Activated naive CD4-positive, alpha-beta T cell treated with anti-CD3 and anti-CD28 coated beads, Interleukin-2, amount 10 ng/mL, durations not matched to agents 7 days and 5 days (primary cell): ENCODE measurements at places on chromosomes 12 and 14.

DNA sequence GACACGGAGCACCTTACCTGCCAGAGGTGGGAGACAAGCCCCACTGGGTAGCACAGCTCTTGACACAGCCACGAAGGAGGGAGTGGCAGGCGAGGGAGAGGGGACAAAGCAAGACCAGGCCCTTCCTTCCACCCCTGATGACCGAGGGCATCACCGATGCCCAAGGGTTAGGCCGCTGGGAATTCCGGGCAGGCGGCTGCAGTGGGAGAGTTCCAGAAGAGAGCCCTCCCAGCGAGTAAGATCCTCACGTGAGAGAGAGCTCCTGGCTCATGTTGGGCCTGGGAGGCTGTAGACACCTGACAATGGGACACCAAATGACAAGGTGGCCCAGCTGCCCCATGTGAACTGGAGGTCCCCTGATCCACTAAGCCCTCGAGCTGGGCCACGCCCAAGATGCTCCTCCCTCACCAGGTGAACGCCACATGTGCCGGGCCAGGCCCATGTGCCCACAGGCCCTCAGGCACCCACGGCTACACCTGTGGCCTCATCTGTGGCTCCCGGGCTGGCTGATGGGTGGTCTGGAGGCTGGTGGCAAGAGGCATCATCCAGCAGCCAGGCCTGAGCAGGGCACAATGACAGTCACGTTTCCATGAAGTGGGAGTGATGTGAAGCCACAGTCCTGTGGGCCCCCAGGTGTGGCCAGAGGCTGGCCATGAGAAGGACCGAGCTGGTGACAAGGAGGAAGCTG is 32.1 kb upstream of the C14orf180 start:
- no peak overlapping the region for H3K4me3 ChIP-seq
- peak; percentile 14 for DNase-seq
- no peaks in the 10 kb centered on the region for H3K36me3 ChIP-seq
- H3K27me3 ChIP-seq, result peaks cover 36% of the 10 kb centered on the region
- no peak overlapping the region for H3K27ac ChIP-seq

DNA sequence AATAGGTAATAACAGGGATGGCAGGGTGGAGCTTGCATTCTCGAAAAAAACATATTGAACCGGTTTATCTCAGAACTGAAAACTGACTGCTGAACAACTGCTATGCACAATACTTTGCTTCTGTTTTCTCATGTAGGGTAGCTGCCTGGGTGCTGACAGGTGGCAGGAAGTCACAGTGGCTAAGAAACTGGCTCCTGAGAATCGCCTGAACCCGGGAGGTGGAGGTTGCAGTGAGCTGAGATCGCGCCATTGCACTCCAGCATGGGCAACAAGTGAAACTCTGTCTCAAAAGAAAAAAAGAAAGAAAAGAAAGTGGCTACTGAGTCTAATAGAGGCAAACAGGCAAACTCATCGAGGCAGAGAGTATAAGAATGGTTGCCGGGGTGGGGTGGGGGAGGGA is 113.1 kb downstream of the CCDC60 start:
- H3K27me3 ChIP-seq, result peaks cover 4% of the 10 kb centered on the region
- no peaks in the 10 kb centered on the region for H3K4me1 ChIP-seq
- no peak overlapping the region for H3K4me3 ChIP-seq
- no peak for DNase-seq
- H3K36me3 ChIP-seq, result no peaks in the 10 kb centered on the region

- no peaks in the 10 kb centered on the region for H3K27me3 ChIP-seq
- no peaks in the 10 kb centered on the region for H3K4me1 ChIP-seq
- DNase-seq, result no peak
Observed at GRCh38 chr12:87344699-87345098, 684.5 kb downstream of the C12orf50 start.

GRCh38 chr12:16573398-16574077 is 32.4 kb downstream of the LMO3 start:
- no peaks in the 10 kb centered on the region for H3K36me3 ChIP-seq
- no peak for DNase-seq
- no peaks in the 10 kb centered on the region for H3K4me1 ChIP-seq
- no peaks in the 10 kb centered on the region for H3K27me3 ChIP-seq
- H3K4me3 ChIP-seq, result no peak overlapping the region
- no peak overlapping the region for H3K27ac ChIP-seq

- H3K36me3 ChIP-seq, result no peaks in the 10 kb centered on the region
- peaks cover 4% of the 10 kb centered on the region for H3K27me3 ChIP-seq
Observed at GRCh38 chr12:9135903-9136310, 20.2 kb upstream of the A2M start.

GRCh38 chr14:90986510-90986909 is 73.9 kb downstream of the RPS6KA5 start:
- peaks cover 29% of the 10 kb centered on the region for H3K4me1 ChIP-seq
- DNase-seq, result no peak
- H3K4me3 ChIP-seq, result no peak overlapping the region
- no peak overlapping the region for H3K27ac ChIP-seq
- H3K27me3 ChIP-seq, result no peaks in the 10 kb centered on the region

DNA sequence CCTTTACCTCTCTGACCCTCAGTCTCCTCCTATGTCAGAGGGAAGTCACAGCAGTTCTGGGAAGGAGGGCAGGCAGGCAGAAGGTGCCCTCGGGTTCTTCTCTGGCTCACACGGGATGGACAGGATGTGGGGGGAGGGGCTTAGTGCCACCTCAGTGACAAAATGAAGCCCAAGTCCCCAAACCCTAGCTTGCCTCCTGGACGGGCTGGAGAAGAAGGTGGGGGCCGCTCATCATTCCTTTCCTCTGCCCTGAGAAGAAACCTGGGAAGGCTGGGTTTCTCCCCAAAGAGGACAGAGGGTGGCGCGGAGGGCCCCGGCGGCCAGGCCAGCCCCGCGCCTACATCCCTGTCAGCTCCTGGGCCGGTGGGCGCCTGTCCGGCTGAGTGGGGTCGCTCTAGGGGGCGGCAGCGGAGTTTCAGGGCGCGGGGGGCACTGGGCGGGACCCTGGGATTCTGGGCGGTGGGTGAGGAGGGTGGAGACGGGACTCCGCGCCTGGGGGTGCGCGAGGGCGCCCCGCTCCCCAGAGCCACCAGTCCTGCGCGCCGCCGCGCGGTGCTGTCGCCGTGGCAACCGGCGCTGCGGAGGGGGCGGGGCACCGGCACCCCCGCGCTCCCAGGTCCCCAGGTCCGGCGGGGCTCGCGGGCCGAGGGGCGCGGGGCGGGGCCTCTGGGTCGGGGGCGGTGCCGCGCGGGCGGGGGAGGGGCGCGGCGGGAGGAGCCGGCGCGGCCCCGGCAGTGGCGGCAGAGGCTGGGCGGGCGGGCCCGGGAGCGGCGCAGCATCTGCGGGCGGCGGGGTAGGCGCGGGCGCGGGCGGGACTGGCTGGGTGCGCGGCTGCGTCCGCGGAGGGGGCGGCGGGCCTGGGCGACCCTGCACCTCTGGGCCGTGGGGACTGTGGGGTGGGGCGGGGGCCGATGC is at the start of gene TMEM121:
Gene TMEM121, plus strand, starts transcription at position 723 of the 915 bp plus-strand sequence. CDS start 2,252 bp downstream, outside the sequence.
- peak; percentile 60 for DNase-seq
- H3K27ac ChIP-seq, result no peak within 1 kb of the TSS
- H3K4me1 ChIP-seq, result peaks cover 29% of the 10 kb centered on the region
- H3K4me3 ChIP-seq, result peak within 1 kb of the TSS; percentile 69
- H3K36me3 ChIP-seq, result no peaks in the 10 kb centered on the region
- peaks cover 78% of the 10 kb centered on the region for H3K27me3 ChIP-seq

DNA sequence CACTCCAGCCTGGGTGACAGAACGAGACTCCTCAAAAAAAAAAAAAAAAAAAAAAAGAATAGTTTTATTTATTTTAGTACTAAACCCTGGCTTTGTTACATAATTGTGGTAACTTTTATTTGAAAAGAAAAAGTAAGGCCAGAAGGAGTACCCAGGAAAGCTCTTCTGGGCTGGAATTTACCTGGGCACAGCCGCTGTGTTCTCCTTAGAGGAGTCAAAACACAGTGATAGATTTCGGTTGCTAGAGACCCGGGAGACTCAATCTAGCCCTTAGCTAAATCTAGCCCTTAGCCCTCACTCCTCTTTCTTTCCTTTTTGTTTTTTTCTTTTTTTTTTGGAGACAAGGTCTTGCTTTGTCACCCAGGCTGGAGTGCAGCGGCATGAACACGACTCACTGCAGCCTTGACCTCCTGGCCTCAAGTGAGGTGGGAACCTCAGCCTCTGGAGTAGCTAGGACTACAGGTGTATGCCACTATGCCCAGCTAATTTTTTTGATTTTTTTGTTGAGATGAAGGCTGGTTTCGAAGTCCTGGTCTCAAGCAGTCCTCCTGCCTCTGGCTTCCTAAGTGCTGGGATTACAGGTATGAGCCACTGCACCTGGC is 49.7 kb downstream of the SYNE2 start:
- H3K4me1 ChIP-seq, result peaks cover 51% of the 10 kb centered on the region
- H3K27me3 ChIP-seq, result no peaks in the 10 kb centered on the region
- H3K27ac ChIP-seq, result no peak overlapping the region
- peaks cover 41% of the 10 kb centered on the region for H3K36me3 ChIP-seq
- no peak for DNase-seq

GRCh38 chr14:91606851-91607250 is 96.7 kb upstream of the PPP4R3A start:
- H3K36me3 ChIP-seq, result no peaks in the 10 kb centered on the region
- no peak overlapping the region for H3K4me3 ChIP-seq
- H3K27me3 ChIP-seq, result peaks cover 19% of the 10 kb centered on the region
- H3K27ac ChIP-seq, result no peak overlapping the region

GRCh38 chr12:61998791-61999190 is 261.4 kb upstream of the USP15 start:
- DNase-seq, result no peak
- no peaks in the 10 kb centered on the region for H3K4me1 ChIP-seq
- peaks cover 3% of the 10 kb centered on the region for H3K27me3 ChIP-seq
- no peak overlapping the region for H3K27ac ChIP-seq

DNA sequence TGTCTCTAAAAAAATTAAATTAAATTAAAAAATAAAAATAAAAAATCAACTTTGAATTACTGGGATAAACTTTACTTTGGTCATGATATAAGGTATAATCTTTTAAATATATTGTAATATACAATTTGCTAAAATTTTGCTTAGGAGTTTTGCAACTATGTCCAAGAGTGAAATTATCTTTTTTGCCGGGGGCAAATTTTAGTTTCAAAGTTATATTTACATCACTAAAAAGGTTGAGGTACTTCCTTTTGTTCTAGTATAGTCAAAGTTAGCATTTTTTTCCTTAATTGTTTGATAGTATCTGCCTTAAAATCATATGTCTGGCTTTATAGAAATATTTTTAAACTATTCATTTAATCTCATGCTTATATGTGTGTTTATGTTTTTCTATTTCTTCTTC is 17.6 kb upstream of the OR10AD1 start:
- H3K27ac ChIP-seq, result no peak overlapping the region
- no peaks in the 10 kb centered on the region for H3K36me3 ChIP-seq
- peaks cover 18% of the 10 kb centered on the region for H3K27me3 ChIP-seq
- H3K4me1 ChIP-seq, result peaks cover 3% of the 10 kb centered on the region
